ENCODE measurements at places on chromosomes 11 and 22. TPM values are rescaled to one million over a fixed set of nuclear protein-coding genes. Genes with fewer than 3 reads are reported as not detected.
A peak's percentile ranks its signal among the peaks of the same experiment; 100 is the strongest.

GRCh38 chr22:20117633-20118299 is 740 bp upstream of the TRMT2A start:
- H3K27me3 ChIP-seq, result no peaks in the 10 kb centered on the region
- H3K36me3 ChIP-seq, result peaks cover 62% of the 10 kb centered on the region
- H3K4me3 ChIP-seq, result peak overlapping the region; percentile 79
- peak; percentile 61 for DNase-seq
- H3K4me1 ChIP-seq, result peaks cover 39% of the 10 kb centered on the region

DNA sequence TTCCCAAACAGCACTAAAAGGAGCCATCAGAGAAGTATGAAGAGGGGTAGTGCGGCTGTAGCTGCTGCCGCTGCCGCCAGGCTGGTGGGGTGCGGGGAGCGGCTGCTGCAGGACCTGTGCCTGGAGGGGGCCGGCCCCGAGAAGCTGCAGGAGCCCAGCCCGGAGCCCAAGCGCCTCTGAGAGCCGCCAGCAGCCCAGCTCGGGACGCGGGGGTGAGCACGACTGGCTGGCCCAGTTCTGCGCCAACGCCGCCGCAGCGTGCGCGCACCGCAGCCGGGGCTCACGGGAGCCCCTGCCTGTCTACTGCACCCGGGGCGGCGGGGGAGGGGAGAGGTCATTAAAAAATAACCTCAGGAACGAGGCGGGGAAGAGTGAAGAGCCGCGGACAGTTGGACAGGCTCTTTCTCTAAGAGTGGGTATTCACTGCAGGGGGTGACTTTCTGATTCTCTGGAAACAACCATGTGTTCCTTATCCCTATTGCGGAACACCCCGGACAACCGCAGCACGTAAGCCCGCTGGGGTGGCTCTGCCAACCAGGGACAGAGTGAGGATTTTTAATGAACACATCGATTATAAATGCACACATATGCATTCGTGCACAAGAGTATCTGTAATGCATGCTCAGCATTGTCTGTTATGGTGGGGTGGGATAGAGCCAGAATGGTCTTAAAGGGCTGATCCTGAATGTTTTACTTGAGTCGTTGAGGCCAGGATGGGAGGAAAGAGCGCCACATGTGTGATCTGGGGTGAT is 453 bp downstream of the GAS2 start:
- peak; percentile 48 for DNase-seq
- no peaks in the 10 kb centered on the region for H3K4me1 ChIP-seq
- H3K36me3 ChIP-seq, result no peaks in the 10 kb centered on the region
- peaks cover 28% of the 10 kb centered on the region for H3K27me3 ChIP-seq
- peak overlapping the region; percentile 46 for H3K4me3 ChIP-seq

DNA sequence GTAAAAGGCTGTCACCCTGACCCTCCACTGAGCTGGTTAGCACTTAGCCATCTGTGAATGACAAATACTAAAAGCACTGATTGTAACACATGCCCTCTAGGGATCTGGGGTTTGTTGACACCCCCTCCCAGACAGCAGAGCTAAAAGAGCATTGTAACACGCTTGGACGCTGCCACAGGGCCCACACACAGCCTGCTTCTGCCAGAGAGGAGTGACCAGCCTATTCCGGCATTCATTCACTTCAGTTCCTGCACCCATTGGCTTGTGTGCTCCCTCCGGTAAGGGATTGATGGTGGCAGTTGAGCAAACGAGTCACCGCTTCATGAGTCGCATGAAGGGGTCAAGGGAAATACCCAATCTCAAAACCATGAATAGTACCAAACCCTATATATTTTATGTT is 15.8 kb downstream of the OR10D3 start:
- no peak overlapping the region for H3K4me3 ChIP-seq
- no peak for DNase-seq
- H3K4me1 ChIP-seq, result no peaks in the 10 kb centered on the region
- no peaks in the 10 kb centered on the region for H3K27me3 ChIP-seq
- no peak overlapping the region for H3K27ac ChIP-seq

The RAG2 gene
- total RNA-seq, result not detected

The TECTA gene
- total RNA-seq, result 0.59 TPM

The PHETA2 gene
- total RNA-seq, result 12.8 TPM

The SPON1 gene
- total RNA-seq, result 40.1 TPM
